Activated CD4-positive, alpha-beta T cell treated with anti-CD3 and anti-CD28 coated beads, Interleukin-10, Interleukin-2, amounts not matched to agents 100 ng/mL and 50 ng/mL, durations not matched to agents 16 hours and 8 hours (primary cell): ENCODE measurements at places on chromosomes 5 and 9.

DNA sequence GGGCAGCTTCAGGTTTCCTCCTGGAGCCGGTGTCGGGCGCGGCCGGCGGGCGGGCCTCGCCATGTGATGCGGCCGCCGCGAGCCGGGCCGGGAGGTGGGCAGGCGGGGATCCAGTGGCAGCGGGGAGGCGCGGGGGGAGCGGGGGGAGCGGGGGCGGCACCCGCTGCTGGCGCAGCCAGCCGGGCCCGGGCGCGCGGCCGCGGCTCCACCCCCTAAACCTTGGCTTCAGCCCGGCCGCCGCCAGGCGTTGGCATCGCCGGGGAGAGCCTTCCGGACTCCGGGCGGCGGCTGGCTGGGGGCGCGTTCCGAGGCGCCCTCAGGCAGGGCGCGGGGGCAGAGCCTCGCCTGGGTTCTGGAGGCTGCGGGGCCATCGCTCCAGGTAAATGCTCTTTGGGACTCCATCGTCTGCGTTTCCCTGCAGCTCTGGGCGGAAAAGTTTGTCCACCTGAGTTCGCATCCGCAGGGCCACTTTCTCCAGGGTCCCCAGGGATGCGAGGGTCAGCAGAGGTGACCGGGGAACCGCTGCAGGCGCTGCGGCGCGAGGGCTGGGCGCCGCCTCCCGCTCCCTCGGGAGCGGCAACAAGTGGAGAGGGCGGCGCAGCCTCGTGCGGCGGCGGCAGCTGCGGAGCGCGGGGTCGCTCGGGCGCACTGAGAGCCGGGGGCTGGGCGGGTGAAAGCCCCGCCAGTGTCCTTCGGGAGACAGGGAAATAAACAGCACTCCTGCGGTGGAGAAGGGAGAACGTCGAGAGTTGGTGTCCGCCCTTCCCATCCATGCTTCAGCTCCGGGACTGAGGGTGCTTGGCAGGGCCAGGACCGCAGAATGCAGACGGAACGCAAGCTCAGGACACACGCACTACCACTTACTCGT, at the start of gene ARHGEF28:
ARHGEF28 (plus strand) TSS at position 253 of the 868 bp plus-strand sequence. CDS start 58,656 bp downstream, outside the sequence.
- DNase-seq, result peak; percentile 34

GRCh38 chr9:122053064-122053463, 40.0 kb downstream of the TTLL11 start:
- DNase-seq, result no peak

DNA sequence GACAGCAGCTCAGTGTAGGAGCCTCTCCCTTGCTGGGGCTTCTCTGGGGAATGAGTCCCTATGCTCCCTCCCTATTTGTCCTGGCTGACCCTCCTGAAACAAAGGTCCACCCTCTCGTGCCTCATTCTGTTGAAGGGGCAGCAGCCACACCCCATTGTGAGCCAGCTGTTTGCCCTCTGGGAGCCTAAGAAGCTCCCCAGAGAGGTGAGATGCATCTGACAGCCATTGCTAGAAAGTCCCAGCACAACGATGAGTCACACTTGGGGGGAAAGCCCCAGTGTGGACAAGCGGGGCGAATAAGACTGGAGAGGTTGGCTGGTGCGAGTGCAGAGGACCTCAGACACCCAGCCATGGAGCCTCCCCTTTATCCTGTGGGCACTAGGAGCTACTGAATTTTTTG, 101.4 kb downstream of the PPARGC1B start:
- DNase-seq, result peak; percentile 78

DNA sequence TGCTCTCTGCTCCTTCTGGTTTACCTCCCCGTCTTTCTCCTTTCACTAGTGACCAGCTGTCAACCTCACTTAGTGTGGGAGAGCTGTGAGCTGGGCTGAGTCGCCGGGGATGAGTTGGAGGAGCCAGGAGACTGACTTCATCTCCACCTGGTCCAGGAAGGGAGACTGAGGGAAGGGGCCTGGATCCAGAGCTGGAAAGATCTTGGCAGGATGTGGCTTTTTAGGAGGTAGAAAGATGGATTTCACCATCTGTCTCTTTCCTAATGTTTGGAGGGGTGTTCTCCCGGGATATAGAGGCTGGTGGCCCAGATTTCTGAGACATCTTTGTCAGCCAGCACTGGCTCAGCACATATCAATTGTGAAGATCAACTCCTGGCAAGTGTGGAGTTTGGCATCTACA, 37.1 kb upstream of the TNC start:
- DNase-seq, result no peak

DNA sequence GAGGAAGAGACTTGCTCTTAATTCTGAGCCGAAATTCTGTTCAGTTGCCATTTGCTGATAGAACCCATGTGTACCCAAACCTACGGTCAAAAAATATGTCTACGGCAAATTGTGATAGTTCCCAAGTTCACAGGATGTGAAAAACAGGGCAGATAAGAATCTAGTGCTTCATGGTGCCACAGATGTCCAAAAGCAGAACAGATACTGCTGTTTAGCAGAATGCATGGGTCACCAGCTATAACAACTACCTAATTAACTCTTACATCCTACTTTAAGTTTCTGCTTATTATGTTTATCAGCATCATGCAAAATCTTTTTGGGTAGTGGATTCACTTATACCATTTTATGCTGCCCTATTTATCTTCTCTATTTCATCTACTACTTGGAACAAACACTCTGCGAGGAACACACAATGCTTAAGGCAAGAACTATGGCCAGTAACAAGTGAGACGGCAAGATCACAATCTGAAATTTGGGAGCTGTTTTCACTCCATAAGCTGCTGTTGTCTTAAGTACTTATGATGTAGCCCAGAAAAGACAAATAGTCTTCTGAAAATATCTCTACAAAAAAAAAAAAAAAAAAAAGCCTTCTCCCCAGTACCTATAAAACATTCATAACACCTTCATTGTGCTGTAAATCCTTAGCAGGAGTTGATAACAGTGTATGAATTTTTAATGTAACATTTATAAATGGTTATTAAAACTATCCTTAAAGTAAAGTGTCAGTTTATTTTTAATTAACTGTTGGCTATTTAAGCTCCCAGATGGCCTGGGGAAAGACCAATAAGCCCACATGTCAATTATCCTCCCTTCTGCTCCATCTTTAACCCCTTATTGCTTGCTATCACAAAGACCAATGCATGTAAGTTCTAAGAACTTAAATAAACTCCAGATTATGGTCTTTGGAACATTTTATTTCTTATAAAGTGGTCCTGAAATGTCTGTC, 232.3 kb downstream of the TLR4 start:
- no peak for DNase-seq

DNA sequence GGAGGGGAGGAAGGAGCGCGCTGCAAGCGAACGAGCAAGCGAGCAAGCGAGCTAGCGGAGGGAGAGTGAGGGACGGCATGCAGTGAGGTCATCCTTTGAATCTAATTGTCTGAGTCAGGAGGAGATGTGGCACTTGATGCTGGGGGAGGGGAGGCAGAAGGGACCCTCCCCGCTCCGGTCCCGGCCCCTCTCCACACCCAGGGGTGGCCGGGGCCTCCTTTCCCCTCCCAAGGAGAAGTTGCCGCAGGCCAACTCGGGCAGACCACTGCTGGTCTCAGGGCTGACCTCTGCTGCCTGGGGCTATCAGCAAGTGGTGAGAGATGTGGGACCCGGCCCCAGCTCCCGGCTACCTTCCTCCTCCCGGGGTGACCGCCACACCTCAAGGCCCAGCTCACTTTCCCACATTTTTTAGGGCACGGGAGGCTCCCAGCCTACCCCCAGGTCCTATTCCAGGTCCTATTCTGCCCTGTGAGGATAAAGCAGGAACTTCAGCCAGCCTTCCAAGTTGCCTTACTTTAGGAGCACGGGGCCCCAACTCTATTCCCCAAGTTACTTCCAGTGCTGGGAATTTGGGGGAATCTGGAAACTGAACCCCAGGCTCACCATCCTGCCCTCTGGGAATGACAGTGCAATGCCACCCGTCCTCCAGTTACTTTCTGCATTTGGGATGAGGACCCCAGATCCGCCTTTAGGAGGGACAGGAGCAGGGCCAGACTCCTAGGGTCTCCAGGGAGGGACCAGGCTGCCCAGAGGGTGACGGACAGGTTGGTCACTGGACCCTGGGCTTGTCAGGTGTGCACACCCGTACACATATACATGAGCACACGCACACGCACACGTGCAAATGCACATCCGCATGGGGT, 11.1 kb downstream of the CNTFR start:
- DNase-seq, result no peak

DNA sequence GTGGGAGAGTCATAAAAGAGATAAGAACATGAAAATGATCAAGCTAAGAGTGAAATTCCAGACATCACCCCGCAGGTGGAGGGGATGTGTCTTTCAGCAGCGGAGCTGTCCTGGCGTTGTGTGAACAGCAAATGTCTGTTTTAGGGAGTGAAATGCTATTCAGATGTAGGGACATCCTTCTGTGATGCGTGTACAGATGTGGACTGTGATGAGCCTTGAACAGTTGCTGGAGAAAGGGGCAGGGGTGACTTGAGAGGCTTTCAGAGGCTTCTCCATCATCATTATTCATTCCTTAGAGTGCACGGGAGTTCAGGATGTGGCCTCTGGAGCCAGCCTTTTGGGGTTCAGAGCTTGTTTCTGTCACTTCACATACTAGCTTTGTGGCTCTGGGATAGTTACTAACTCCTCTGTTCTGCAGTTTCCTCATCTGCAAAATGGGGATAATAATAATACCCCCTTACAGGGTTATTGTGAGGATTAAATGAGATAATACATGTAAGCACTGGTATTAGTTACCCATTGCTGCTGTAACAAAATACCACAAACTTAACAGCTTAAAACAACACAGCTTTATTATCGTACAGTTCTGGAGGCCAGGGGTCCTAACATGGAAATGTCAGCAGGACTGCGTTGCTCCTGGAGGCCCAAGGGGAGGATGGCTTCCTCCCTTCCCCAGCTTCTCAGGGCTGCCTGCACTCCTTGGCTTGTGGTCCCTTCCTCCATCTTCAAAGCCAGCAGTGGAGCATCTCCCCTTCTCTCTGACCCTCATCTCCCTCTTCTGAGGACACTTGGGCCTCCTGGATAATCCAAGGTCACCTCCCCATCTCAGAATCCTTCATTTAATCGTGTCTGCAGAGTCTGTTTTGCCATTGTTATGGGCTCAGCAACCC, 9.4 kb downstream of the TRAF1 start:
- no peak for DNase-seq

DNA sequence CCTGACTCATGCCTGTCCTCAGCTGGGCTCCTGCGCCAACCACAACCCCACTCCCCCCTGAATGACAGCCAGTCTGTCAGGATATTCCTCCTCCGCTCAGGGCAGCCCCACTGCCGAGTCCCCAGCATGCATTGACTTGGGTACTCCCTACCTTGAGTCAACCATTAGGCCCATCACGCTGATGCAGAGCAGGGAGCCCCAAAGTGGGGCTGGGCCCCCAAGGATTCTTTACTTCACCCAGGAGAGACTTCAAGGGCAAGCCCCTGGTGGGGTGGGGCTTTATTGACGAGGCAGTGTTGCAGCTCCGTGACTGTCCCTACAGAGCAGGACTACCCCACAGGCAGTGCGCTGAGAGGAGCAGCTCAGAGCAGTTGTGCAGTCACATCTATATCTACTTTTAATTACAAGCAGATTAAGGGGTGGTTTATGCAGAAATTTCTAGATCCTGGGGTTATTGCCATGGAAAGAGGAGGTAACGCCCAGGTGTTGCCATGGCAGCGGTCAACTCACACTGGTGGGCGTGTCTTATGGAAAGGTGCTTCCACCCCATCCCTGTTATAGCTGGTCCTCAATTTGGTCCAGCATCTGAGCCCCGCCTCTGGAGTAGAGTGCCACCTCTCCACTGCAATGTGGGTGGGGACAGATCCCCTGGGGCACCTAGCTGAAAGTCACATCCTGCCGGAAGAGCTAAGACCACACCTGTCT, 32.1 kb upstream of the FCN1 start:
- DNase-seq, result no peak

DNA sequence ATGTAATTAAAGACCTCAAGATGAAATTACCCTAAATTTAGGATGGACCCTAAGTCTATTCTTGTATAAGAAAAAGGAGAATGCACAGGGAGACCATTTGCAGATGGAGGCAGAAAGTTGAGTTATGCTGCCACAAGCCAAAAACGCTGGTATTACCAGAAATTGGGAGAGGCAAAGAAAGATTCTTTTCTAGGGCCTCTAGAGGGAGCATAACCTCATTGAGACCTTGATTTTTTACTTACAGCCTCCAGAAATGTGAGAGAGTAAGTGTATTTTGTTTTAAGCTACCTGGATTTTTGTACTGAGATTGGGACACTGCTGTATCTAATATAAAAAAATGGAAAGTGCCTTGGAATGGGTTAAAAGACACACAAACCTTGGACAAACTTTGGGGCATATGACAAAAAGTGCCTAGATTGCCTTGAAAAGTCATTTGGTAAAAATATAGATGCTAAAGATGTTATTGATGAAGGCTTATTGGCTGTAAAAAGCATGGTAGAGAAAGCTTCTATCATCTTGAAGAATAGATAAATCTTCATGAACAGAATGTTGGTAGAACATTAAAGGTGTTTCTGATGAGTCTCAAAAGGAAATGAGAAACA, 174.7 kb upstream of the PRDM9 start:
- DNase-seq, result no peak

DNA sequence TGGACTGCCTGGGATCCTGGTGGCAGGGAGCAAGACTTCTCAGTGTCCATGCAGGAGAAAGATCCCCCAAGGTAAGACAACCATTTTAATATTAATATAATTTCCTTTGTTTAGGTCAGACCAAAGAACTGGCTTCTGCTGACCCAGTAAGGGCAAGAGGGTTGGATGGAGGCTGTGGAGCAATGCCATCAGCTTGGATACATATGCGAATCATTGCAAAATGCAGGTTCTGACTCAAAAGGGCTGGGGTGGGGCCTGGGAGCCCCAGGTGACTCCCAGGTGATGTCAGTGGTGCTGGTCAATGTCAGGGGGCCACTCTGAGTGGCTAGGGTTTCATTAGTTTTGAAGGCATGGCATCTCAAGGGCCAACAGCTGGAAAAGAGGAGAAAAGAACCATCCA, 88.9 kb upstream of the PANK3 start:
- no peak for DNase-seq

- DNase-seq, result no peak
These were observed 1.2 kb downstream of the TEK start for GRCh38 chr9:27110181-27110580.

- no peak for DNase-seq
These were observed 40.2 kb downstream of the NSUN2 start for GRCh38 chr5:6592601-6593000.

GRCh38 chr5:54317511-54318260, 7.3 kb upstream of the ARL15 start:
- DNase-seq, result no peak

DNA sequence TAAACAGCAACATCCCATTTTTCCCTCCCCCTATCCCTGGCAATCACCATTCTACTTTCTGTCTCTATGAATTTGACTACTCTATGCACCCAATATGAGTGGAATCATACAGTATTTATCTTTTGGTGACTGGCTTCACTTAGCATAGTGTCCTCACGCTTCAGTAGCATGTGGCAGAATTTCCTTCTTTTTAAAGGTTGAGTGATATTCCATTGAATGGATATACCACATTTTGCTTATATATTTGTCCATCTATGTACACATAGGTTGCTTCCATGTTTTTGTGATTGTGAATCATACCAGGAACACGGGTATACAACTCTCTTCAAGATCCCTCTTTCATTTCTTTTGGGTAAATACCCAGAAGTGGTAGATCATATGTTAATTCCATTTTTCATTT, 69.9 kb downstream of the CERT1 start:
- DNase-seq, result no peak

- peak; percentile 85 for DNase-seq
These were observed 588.5 kb downstream of the MTRR start for GRCh38 chr5:8457187-8458037.
